CD8-positive, alpha-beta T cell (primary cell): ENCODE measurements at places on chromosomes 1 and 21. TPM values are rescaled to one million over a fixed set of nuclear protein-coding genes. Genes with fewer than 3 reads are reported as not detected.

KRTAP21-1 gene
- not detected for total RNA-seq

GBP4 gene
- total RNA-seq = 16.6 TPM

AKR7A3 gene
- total RNA-seq = 1.6 TPM

LIN28A gene
- not detected for total RNA-seq

PPM1J gene
- total RNA-seq = 0.69 TPM

HES2 gene
- total RNA-seq = not detected

OR2T33 gene
- total RNA-seq = not detected

BTBD19 gene
- 24.9 TPM for total RNA-seq

UBL4B gene
- total RNA-seq = not detected
